T-helper 2 cell (primary cell): ENCODE measurements at places on chromosomes 12 and 14.
A peak's percentile ranks its signal among the peaks of the same experiment; 100 is the strongest.

- DNase-seq, result no peak
Measured at GRCh38 chr14:23327947-23328744, 6.9 kb downstream of the PABPN1 start.

GRCh38 chr14:89466484-89466883 lies 49.5 kb upstream of the FOXN3 start:
- DNase-seq, result peak; percentile 80

DNA sequence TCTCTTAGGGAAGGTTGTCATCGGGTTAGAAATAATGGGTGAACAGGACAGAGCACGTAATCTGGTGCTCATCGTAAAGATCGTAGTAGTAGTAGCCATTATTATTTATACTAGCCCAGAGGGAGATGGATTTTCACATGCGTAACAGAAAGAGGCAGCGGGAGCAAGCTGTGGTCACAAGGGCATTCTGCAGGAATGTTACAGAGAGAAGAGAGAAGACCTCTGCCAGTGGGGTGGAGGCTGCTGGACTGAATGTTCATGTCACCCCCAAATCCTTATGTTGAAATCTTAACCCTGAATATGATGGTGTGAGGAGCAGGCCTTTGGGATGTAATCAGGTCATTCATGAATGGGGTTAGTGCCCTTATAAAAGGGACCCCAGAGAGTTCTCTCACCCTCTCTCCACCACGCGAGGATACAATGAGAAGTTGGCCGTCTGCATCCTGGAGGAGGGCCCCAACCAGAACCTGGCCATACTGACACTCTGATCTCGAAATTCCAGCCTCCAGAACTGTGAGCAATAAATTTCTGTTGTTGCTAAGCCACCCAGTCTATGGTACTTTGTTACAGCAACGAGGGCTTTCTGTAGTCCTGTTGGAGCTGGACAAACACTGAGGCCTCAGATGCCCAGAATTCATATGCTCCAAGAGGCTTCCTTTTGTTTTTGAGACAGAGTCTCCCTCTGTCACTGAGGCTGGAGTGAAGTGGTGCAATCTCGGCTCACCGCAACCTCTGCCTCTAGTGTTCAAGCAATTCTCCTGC lies 131.2 kb upstream of the MED13L start:
- no peak for DNase-seq

DNA sequence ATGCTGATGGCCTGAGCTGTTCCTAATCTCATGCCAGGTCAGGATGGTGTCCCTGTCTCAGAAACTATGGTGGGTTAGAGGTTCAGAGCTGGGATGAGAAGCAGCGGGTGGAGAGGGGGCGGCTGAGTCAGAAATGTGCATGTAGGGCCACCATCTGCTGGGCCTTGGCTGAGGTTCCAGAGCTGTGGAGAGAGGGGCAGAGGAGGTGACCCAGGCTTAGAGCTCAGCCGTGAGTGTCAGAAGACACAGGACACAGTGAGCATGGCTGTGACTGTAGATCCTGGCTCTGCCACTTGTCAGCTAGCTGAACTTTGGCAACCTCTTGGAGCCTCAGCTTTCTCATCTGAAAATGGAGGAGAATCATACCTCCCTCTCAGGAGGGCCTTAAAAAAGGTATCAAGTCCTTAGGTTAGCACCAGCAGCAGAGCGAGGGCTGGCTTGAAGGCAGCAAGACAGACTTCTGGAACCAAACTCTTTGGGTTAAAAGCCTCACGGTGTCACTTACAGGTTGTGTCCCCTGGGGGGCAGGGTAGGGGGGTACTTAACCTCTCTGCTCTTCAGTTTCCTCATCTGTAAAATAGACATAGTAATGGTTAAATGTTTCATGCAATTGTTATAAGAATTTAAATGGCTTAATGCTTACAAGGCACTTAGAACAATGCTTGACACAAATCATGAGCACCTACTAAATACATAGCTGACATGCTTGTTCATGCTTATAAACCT lies 34.8 kb downstream of the TMEM229B start:
- no peak for DNase-seq

DNA sequence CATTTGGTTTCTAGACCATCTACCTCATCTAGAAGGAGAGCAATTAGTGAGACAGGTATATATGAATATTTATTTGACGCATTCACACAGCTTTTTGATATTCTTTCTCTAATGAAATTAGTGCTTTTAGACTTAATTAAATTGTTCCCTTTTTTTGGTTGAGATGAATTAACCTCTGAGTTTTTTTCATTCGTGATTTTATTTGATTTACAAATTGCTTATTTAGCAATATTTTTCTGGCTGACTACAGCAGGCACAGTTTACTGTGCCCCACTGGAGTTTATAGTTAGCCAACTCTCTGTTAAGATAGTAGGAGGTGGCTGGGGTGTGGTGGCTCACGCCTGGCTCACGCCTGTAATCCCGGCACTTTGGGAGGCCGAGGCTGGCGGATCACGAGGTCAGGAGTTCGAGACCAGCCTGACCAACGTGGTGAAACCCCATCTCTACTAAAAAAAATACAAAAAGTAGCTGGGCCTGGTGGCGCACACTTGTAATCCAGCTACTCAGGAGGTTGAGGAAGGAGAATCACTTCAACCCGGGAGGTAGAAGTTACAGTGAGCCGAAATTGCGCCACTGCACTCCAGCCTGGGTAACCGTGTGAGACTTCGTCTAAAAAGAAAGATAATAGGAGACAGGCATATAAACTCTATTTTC lies 16.7 kb downstream of the MDM2 start:
- no peak for DNase-seq

GRCh38 chr12:43578782-43579181 lies 26.8 kb upstream of the ADAMTS20 start:
- no peak for DNase-seq

DNA sequence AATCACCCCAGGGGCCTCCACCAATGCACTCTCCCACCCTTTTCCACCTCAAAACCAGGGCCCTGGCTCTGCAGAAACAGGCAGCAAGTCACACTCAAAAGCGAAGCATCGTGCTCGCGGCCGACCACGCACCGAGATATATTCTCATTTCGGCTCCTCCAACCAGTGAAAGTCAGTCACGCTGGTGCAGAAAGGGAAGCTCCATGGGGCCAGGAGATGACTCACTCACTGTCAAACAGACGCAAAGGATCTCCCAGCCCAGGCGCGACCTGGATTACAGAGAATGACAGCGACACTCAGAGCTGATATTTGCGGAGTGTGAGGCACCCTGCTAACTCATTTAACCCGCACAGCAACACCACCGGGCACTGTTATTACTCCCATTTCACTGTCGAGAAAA lies 173.6 kb downstream of the CALM1 start:
- no peak for DNase-seq

DNA sequence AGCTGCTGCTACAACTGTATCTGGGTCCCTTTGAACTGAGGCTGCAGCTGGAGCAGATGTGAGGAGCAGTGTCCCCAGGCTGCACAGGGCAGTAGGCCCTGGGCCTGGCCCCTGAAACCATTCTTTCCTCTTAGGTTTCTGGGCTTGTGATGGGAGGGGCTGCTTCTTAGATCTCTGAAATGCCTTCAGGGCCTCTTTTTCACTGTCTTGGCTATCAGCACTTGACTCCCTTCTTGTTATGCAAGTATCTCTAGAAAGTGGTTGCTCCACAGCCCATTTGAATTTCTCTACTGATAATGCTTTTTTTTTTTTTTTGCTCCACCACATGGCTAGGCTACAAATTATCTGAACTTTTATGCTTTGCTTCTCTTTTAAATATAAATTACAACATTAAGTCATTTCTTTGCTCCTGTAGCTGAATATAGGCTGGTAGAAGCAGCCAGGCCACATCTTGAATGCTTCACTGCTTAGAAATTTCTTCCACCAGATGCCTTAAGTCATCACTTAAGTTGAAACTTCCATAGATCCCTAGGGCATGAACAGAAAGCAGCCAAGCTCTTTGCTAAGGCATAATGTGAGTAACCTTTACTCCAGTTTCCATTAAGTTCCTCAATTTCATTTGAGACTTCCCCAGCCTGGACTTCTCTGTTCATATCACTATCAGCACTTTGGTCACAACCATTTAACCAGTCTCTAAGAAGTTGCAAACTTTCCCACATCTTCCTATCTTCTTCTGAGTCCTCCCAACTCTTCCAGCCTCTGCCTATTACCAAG lies 41.1 kb downstream of the ACSM4 start:
- no peak for DNase-seq

GRCh38 chr12:18719922-18720510 lies 17.8 kb downstream of the PLCZ1 start:
- no peak for DNase-seq

DNA sequence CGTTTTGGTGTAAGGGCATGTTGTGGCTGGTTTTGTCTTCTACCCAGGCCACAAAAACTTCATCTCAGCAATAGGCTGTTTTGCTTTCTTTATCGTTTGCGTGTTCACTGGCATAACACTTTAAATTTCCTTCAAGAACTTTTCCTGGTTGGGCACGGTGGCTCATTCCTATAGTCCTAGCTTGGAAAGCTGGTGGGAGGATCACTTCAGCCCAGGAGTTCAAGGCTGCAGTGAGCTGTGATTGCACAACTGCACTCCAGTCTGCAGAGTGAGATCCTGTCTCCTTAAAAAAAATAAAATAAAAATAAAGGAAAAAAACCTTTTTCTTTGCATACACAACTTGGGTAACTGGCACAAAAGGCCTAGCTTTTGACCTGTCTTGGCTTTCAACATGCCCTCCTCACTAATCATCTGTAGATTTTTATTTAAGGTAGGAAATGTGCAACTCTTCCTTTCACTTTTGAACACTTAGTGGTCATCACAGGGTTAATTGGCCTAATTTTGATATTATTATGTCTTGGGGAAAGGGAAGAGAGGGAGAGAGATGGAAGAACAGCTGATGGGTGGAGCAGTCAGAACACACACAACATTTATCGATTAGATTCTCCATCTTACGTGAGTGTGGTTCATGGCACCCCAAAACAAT lies 78.9 kb upstream of the PSMA6 start:
- no peak for DNase-seq
